ENCODE measurements at places on chromosomes 5 and 9. TPM values are rescaled to one million over a fixed set of nuclear protein-coding genes. Genes with fewer than 3 reads are reported as not detected.
A peak's percentile ranks its signal among the peaks of the same experiment; 100 is the strongest.

Gene PCDHGC3
- 61.3 TPM for total RNA-seq

Gene NADK2
- total RNA-seq, result 33.2 TPM

Gene CNTFR
- not detected for total RNA-seq

Gene JADE2
- 139 TPM for total RNA-seq

Gene RNF38
- total RNA-seq, result 55.1 TPM

Gene MTAP
- 29.2 TPM for total RNA-seq

Gene TYRP1
- 0.15 TPM for total RNA-seq

Gene GFI1B
- total RNA-seq, result 6.5 TPM

Gene SLC25A25
- 12.7 TPM for total RNA-seq

Gene LHX2
- total RNA-seq, result not detected

Gene UBAP1
- total RNA-seq, result 22.6 TPM

DNA sequence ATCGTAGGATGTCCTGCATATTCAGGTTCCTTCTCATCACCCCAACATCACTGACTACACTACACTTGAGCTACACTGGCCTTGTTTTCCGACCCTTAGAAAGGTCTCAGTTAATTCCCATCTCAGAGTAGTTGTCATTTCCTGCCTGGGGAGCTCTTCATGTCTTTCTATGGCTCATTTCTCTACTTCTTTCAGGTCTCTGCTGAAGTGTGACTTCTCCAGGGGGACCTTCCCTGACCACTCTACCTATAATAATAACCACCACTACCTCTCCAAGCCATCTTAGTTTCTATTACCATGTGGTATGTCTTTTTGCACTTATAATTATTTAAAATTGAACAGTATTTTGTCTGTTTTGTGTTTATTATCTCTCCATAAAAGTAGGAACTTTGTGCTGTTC, 113.2 kb downstream of the STARD4 start:
- H3K27me3 ChIP-seq, result no peaks in the 10 kb centered on the region
- no peak overlapping the region for H3K27ac ChIP-seq
- H3K36me3 ChIP-seq, result no peaks in the 10 kb centered on the region
- no peak overlapping the region for H3K4me3 ChIP-seq
- DNase-seq, result no peak

- peak overlapping the region; percentile 94 for H3K27ac ChIP-seq
- H3K27me3 ChIP-seq, result no peaks in the 10 kb centered on the region
- H3K4me3 ChIP-seq, result peak overlapping the region; percentile 44
- peaks cover 44% of the 10 kb centered on the region for H3K36me3 ChIP-seq
- peak; percentile 93 for DNase-seq
- H3K4me1 ChIP-seq, result peaks cover 62% of the 10 kb centered on the region
Observed at GRCh38 chr5:170067152-170067551, 38.5 kb upstream of the FOXI1 start.

DNA sequence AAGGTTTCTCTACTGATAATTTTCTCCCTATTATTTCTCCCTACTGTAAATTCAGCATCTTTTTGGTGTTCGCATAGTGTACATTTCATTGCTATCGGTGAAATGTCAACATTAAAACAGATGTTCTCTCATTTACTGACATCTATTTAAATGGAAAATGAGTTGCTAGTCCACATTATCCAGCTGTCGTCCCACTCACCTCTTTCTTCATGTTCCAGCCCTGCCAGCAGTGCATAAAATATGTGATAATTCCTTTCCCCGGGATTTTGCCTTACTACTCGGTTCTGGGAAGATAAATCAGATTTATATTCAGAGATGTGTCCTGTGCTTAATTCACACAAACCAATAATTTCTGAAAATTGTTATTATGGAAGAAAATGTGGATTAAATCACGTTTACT, 155.8 kb downstream of the MYO10 start:
- H3K4me3 ChIP-seq, result no peak overlapping the region
- no peaks in the 10 kb centered on the region for H3K4me1 ChIP-seq
- H3K36me3 ChIP-seq, result no peaks in the 10 kb centered on the region
- no peak for DNase-seq
- H3K27ac ChIP-seq, result no peak overlapping the region
- H3K27me3 ChIP-seq, result no peaks in the 10 kb centered on the region

GRCh38 chr9:71582347-71582746, 186.0 kb downstream of the CEMIP2 start:
- no peak overlapping the region for H3K27ac ChIP-seq
- no peaks in the 10 kb centered on the region for H3K27me3 ChIP-seq
- no peak overlapping the region for H3K4me3 ChIP-seq
- no peak for DNase-seq
- no peaks in the 10 kb centered on the region for H3K4me1 ChIP-seq

GRCh38 chr5:65994117-65994786, 67.9 kb downstream of the ERBIN start:
- no peak overlapping the region for H3K4me3 ChIP-seq
- no peaks in the 10 kb centered on the region for H3K27me3 ChIP-seq
- peaks cover 56% of the 10 kb centered on the region for H3K36me3 ChIP-seq
- DNase-seq, result no peak
- peaks cover 12% of the 10 kb centered on the region for H3K4me1 ChIP-seq

DNA sequence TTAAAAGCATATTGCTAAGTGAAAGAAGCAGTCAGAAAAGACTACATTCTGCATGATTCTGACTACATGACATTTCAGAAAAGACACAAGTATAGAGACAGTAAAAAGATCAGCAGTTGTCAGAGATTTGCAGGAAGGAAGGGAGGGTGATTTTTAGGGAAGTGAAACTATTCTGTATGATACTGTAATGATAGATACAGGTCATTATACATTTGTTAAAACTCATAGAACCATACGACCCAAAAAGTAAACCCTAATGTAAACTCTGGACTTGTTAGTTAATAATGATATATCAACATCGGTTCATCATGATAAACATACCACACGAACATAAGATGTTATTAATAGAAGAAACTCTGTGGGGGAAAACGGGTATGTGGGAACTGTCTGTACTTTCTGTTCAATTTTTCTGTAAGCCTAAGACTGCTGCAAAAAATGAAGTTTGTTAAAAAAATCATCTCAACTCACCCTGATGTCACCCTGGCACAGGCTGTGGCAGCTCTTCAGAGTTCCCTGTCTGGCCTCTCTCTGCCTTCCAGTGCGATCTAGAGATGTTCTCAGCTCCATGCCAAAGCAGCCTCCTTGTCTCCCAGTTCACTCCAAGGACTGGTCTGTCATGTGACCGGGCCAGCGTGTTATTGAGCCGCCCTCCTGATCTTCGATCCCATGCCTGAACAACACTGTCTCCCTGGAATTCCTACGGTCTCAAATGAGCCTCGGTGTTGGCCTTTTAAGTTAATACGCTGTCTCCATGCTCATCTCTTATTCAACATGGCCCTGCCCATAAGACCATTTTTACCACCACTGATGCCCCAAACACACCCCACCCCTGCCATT, 35.4 kb downstream of the PRLR start:
- no peaks in the 10 kb centered on the region for H3K27me3 ChIP-seq
- no peak overlapping the region for H3K4me3 ChIP-seq
- peak; percentile 76 for DNase-seq
- no peaks in the 10 kb centered on the region for H3K36me3 ChIP-seq
- peaks cover 11% of the 10 kb centered on the region for H3K4me1 ChIP-seq
- H3K27ac ChIP-seq, result no peak overlapping the region

DNA sequence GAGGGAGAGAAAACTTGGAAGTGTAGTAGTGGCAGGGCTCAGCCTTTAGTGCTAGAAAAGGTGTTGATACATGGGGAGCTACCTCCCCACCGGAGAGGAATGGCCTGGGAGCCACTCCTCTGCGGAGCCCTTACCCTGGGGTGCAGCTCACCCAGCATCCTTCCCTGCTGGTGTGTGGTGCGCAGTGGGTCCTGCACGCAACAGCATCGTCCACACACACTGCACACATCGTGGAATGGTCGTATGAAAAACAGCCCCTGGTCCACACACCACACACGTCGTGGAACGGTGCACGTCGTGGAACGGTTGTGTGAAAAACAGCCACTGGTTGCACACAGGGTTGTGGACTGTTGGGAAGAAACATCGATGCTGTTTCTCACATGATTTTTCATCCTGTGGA, 16.1 kb upstream of the AHRR start:
- DNase-seq, result no peak
- no peaks in the 10 kb centered on the region for H3K4me1 ChIP-seq
- H3K36me3 ChIP-seq, result no peaks in the 10 kb centered on the region
- no peak overlapping the region for H3K4me3 ChIP-seq

DNA sequence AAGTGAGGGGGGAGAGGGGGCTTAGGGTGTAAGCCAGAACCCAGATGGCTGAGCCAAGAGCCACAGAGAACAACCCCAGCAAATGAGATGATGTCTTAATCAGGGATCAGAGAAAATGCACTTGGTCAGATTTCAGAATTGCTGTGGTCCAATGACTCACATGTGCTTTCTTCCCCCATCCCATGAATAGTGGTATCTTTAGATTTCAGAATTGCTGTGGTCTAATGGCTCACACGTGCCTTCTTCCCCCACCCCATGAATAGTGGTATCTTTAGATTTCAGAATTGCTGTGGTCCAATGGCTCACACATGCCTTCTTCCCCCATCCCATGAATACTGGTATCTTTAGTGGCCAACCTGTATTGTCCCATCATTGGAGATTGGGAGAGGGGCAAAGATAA, 59.9 kb downstream of the IRX2 start:
- no peak overlapping the region for H3K4me3 ChIP-seq
- H3K4me1 ChIP-seq, result no peaks in the 10 kb centered on the region
- H3K27ac ChIP-seq, result no peak overlapping the region
- no peaks in the 10 kb centered on the region for H3K36me3 ChIP-seq

DNA sequence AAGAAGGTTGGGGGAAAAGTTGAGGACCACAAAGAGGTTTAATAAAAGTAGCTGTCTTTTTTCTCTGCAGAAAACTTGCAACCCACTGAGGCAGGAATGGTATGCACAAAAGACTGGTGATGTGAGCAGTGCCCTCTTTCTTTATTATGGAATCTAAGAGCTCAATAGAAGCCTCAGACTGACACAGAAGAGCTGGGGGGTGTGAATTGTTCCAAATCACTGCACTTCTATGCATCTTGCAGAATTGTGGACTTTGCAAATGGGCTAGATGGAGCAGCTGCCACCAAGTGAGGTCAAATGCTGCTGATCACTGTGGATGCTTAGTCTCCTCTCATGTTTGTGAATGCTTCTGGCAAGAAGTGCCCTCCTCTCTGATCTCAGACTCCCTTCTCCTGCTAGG, 227.1 kb downstream of the ZSWIM6 start:
- peaks cover 15% of the 10 kb centered on the region for H3K4me1 ChIP-seq
- peak; percentile 41 for DNase-seq
- no peaks in the 10 kb centered on the region for H3K36me3 ChIP-seq

GRCh38 chr5:88776692-88777091, 106.3 kb downstream of the MEF2C start:
- no peak overlapping the region for H3K27ac ChIP-seq
- no peaks in the 10 kb centered on the region for H3K27me3 ChIP-seq
- no peaks in the 10 kb centered on the region for H3K4me1 ChIP-seq
- peaks cover 36% of the 10 kb centered on the region for H3K36me3 ChIP-seq
- DNase-seq, result no peak

DNA sequence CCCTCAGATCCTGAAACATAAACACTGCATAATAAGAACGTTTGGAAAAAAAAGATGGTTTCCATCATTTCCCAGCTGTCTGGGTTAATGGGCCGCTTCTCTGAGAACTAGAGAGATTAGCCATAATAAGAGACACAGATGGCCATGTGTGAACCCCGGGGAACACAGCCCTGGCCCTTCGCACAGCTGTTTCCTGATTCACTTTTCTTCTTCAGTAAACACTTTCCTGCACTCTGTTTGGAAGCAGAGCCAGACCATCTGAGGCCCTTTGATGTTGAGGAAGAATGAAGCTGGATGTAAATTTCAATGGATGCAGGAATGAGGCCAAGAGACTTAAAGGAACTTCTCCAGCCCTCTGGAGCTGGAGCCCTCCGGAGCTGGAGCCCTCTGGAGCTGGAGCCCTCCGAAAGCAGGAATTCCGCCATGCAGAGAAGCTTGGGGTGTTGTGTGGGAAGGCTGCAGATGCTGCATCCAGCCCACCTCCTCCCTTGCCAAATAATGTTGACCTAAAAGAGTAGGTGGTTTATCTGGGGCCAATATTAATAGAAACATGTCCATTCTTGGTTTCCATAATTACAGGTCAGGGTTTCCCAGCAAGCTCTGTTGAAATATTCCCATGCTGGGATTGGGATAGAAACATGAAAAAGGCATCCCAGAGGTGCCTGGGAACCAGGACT, 218.9 kb downstream of the NXNL2 start:
- no peaks in the 10 kb centered on the region for H3K36me3 ChIP-seq
- H3K27ac ChIP-seq, result no peak overlapping the region
- peaks cover 2% of the 10 kb centered on the region for H3K4me1 ChIP-seq
- H3K4me3 ChIP-seq, result no peak overlapping the region
- DNase-seq, result no peak

DNA sequence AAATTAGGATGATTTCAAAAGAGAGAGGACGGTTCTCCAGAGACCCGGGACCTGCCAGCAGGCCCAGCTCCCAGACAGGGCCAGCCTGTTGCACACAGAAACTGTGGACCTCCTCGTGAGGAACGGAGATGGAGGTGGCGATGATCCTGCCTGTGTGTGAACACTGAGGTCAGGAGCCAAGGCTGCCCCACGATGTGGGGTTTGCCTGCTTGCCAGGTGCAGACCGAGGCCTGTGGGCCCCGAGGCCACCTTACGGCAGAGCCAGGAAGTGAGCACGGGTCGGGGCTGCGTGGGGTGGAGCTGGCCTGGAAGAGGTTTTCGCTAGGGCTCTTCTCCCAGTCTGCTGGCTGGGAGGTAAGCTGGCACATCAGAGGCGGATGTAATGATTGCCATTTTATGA, 4.3 kb downstream of the FAM163B start:
- DNase-seq, result peak; percentile 61
- no peaks in the 10 kb centered on the region for H3K27me3 ChIP-seq
- H3K4me1 ChIP-seq, result peaks cover 14% of the 10 kb centered on the region

DNA sequence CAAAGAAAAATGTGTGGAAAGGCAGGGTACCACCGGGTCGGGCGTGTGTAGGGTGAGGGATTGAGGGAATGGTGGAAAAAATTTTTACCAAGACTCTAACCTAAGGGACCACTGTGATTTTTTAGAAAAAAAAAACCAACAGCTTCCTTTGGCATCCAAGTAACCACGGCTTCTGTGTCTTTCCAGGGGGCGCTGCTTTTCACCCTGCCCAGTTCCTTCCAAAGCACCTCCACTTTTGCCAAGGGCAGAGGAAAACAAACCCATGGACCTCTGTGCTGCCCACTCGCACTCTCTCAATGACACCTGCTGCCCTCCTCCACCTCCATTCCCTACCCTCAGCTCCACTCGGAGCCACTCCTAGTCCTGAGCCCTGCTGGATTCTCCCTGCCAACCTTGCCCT, 381.0 kb downstream of the ENC1 start:
- H3K36me3 ChIP-seq, result no peaks in the 10 kb centered on the region
- no peaks in the 10 kb centered on the region for H3K27me3 ChIP-seq
- no peak for DNase-seq

GRCh38 chr9:133877327-133877726, 114.8 kb downstream of the VAV2 start:
- no peak for DNase-seq
- no peaks in the 10 kb centered on the region for H3K27me3 ChIP-seq
- H3K36me3 ChIP-seq, result no peaks in the 10 kb centered on the region
- no peak overlapping the region for H3K4me3 ChIP-seq
- H3K27ac ChIP-seq, result no peak overlapping the region
